ENCODE measurements at places on chromosomes 3 and 15.

GRCh38 chr3:45612918-45613602 lies 18.5 kb downstream of the LIMD1 start:
- no peaks in the 10 kb centered on the region for H3K27me3 ChIP-seq
- no peak overlapping the region for H3K27ac ChIP-seq
- H3K4me1 ChIP-seq, result peaks cover 16% of the 10 kb centered on the region

DNA sequence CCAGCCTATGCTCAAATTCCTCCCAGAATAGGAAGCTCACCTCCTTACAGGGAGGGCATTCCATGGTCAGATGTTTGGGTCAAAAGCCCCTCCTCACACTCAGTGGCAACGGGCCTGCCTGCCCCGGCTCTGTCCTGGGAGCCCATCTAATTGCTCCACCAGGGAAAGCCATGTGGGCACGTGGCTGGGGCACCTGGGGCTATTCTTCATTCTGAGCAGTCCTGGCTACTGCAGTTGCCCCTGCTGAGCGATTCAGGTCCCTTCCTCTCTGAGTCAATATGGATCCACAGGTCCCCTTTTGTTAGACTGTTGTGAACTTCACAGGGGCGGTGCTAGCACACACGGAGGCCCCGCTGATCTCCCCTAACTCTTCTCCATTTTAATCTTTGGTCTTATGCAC lies 39.4 kb downstream of the TPRA1 start:
- H3K4me3 ChIP-seq, result no peak overlapping the region
- no peaks in the 10 kb centered on the region for H3K36me3 ChIP-seq
- peaks cover 2% of the 10 kb centered on the region for H3K27me3 ChIP-seq
- no peak for DNase-seq

- H3K36me3 ChIP-seq, result no peaks in the 10 kb centered on the region
- H3K27ac ChIP-seq, result no peak overlapping the region
- no peak overlapping the region for H3K4me3 ChIP-seq
- DNase-seq, result peak; percentile 26
Observed at GRCh38 chr3:128784232-128784631, 58.2 kb downstream of the RAB7A start.

DNA sequence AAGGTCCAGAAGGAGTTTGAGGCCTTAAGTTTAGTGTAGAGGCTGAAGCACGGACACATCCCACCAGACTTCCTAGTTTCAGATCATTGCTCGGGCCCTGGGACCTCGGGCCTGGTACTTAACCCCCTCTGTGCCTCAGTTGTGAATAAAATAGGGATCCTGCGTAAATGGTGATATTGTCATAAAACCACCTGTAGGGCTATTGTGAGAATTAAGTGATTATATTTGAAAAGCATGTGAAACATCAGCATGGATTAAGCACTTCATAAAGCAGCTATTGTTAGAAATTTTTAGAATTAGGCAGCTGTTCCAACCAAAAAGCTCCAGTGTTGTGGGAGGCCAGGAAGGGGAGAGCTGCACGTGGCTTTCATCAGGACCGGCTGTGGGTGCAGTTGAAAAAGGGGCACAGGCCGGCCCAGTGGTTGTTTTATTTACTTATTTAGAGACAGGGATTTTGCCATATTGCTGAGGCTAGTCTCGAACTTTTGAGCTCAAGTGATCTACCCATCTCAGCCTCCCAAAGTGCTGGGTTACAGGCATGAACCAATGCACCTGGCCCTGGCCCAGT lies 4.4 kb downstream of the RCCD1 start:
- no peak for DNase-seq
- no peaks in the 10 kb centered on the region for H3K4me1 ChIP-seq
- H3K27me3 ChIP-seq, result peaks cover 4% of the 10 kb centered on the region

GRCh38 chr3:110384601-110385000 lies 687.0 kb upstream of the NECTIN3 start:
- H3K36me3 ChIP-seq, result no peaks in the 10 kb centered on the region
- no peaks in the 10 kb centered on the region for H3K27me3 ChIP-seq
- H3K4me1 ChIP-seq, result peaks cover 3% of the 10 kb centered on the region
- H3K4me3 ChIP-seq, result no peak overlapping the region

GRCh38 chr15:37873336-37873735 lies 61.1 kb upstream of the TMCO5A start:
- no peaks in the 10 kb centered on the region for H3K4me1 ChIP-seq
- no peak overlapping the region for H3K4me3 ChIP-seq
- H3K27ac ChIP-seq, result no peak overlapping the region
- no peaks in the 10 kb centered on the region for H3K27me3 ChIP-seq
- no peaks in the 10 kb centered on the region for H3K36me3 ChIP-seq

DNA sequence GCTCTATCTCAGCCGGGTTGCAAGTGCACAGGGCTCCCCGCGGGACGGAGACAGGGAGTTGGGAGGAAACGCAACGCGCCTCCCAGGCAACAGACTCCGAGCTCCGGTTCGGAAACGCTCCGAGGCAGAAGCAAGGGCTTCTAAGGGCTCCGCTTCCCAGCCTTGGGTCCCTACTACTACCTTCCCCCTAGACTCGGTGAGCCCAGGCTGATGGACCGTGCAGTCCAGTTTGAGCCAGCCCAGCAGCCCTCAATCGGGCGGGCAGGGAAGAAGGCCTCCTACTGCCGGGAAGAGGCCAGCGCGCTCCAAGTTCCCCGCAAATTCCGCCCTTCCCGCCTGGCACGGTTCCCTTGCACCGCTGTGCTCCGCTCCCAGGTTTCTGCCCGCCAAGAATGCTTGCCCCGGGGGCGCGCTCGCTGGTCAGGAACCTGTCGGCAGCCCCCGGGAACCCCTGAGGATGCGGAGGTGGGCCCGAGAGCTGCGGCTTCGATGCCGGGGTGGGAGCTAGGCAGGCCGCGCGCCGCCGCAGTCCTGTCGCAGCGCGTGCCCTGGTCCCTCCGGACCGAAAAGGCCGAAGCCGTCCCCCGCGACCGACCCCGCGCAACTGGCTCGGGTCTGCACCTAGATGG lies 728 bp downstream of the TRANK1 start:
- H3K36me3 ChIP-seq, result no peaks in the 10 kb centered on the region
- peak; percentile 54 for DNase-seq
- no peaks in the 10 kb centered on the region for H3K4me1 ChIP-seq
- no peak overlapping the region for H3K27ac ChIP-seq

All from neuronal stem cell (in vitro differentiated cells).